A549 treated with GW870086 at 1 μM for 4 hours (cell line): ENCODE measurements at places on chromosomes 16 and 17. TPM values are rescaled to one million over a fixed set of nuclear protein-coding genes. Genes with fewer than 3 reads are reported as not detected.

PRCD gene
- not detected in 5 replicates for total RNA-seq

LLGL2 gene
- total RNA-seq, result 19.9 to 32.7 TPM (median 28.7 TPM) in 5 replicates

PYDC1 gene
- not detected in 5 replicates for total RNA-seq

ASPA gene
- total RNA-seq, result not detected in 5 replicates

KCNH6 gene
- total RNA-seq, result not detected in 5 replicates

KRTAP3-2 gene
- 0.28 to 0.34 TPM (median 0.31 TPM) in 3 of 5 replicates, not detected in the others for total RNA-seq

PERCC1 gene
- total RNA-seq, result not detected in 5 replicates

ADAD2 gene
- total RNA-seq, result not detected in 5 replicates

SPEM1 gene
- total RNA-seq, result 0.14 TPM in 1 of 5 replicates, not detected in the others
